Retina (tissue), 1 donor: ENCODE measurements at places on chromosomes 1 and 21.

GRCh38 chr1:43235451-43236121, 34.2 kb upstream of the TMEM125 start:
- DNase-seq, result peak; percentile 19

DNA sequence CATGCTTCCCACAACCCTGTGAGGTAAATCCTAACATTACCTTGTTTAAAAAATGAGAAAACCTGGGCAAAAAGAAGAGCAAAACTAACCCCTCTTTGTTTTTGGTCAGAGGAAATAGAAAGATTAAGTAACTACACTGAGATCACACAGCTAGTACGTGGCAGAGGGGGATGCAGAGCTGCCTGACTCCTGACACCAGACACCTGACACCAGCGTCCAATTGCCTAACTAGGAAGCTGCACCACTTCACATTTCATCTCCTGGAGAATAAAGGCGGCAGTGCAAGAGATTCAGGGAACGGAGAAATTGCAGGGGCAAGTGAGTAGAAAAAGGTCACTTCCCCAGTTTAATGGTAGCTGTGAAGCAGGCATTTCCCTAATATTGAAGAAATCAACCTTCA, 229.3 kb upstream of the PTBP2 start:
- DNase-seq, result no peak

GRCh38 chr21:17512253-17513213, at the start of gene CXADR:
Gene CXADR, plus strand, starts transcription at chr21:17513043. Its CDS starts 87 bp downstream, at chr21:17513130.
- DNase-seq, result peak; percentile 96

DNA sequence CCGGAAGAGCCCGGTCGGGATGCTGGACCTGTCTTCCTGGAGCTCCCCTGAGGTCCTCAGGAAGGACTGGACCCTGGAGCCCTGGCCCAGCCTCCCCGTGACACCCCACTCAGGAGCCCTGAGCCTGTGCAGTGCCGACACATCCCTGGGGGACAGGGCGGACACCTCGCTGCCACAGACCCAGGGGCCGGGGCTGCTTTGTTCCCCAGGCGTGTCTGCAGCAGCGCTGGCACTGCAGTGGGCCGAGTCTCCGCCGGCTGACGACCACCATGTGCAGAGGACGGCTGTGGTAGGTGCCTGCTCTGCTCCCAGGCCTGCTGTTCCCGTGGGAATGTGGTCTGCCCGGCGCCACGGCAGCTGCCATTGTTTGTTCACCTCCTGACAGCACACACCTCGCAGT, 42.1 kb upstream of the DIP2A start:
- DNase-seq, result no peak

DNA sequence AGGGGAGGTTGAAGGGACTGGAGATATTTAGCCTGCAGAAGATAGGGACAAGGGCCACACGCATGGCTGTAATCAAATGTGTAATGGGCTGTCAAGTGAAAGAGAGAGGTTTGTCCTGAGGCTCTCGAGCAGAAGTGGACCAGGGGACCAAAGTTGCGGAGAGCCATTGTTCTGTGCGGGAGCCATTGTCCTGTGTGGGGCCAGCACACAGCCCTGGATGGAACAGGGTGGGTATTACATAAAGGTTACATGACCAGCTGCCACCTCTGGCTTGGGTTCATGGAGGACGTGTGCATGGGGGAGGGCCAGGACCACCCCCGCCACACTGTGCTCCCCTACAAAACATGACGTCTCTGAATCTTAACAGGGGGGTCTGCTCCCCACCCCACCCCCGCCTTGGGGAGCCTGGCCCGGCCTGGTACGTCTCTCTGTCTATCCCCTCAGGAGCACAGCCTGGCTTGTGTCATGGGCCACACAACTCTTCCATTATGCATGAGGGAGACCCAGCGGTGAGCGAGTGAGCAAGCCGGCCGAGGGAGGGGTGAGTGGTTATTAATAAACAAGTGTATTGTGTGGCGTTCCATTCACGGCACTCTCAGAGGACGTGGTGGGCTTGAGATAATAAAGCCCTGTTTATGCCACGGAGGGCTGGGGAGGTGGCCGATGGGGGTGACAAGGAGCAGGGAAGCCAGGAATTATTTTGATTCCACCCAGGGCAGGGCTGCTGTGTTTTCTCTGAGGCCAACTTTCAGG, at the start of gene NFASC:
TSS of gene NFASC (plus strand) at position 703 of the 753 bp plus-strand sequence. CDS start 73,454 bp downstream, outside the sequence.
- peak; percentile 84 for DNase-seq
